Hematopoietic multipotent progenitor cell (in vitro differentiated cells): ENCODE measurements at places on chromosomes 13 and 19.

DNA sequence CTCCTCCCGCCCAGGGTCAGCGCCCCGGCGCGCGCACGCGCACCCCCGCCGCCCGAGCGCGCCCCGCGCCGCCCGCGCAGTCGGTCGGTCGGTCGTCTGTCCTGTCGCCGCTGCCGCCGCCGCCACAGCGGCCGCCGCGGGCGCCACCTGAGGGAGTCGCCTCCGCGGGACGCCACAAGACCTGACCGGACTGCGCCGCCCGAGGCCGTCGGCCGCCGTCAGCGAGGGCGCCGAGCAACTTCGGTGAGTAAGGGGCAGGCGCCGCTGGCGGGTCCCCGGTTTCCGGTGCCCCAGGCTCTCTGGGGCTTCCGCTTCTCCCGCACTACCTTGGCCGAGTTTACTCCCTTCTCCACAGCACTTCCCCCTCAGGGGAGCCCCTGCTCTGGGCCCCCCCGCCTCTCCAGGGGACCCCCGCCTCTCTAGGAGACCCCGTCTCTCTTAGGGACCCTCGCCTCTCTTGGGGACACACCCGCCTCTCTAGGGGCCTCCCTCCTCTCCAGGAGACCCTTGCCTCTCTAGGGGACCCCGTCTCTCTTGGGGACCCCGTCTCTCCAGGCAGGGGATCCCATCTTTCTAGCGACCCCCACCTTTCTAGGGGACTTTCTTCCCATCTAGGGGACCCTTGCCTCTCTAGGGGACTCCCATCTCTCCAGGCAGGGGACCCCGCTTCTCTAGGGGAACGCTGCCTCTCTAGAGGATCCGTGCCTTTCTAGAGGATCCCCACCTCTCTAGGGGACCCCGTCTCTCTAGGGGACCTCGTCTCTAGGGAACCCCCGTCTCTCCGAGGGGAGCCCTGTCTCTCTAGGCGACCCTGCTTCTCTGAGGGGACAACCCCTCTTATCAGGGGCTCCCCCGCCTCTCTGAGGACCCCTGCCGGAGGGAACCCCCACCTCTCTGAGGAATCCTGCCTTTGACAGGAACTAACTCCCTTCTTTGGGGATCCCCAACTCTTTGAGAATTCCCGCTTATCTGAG lies 19.3 kb upstream of the GATAD2A start:
- no peak for DNase-seq

DNA sequence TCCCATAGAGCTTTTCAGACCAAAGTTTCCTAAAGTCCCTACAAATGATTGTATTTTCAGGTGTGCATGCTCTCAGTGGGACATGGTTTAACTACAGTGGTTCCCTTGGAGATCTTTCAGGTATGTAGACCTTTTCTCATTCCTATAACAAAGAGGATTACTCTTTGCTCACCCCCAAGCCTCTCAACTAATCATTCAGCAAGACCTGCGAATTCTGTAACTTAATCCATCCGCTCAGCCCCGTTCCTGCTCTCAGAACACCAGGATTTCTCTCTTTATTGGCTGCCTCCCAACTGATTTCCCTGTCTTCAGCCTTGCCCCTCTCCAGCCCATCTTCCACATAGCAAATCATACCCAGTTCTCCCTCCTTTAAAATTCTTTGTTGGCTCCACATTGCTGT lies 253.6 kb downstream of the MTUS2 start:
- no peak for DNase-seq

- DNase-seq, result no peak
Measured at GRCh38 chr13:64925284-64925683, 2304.9 kb downstream of the PCDH9 start.

GRCh38 chr13:30787738-30788525 lies 52.6 kb downstream of the ALOX5AP start:
- DNase-seq, result no peak

- DNase-seq, result no peak
Measured at GRCh38 chr13:23323946-23324709, 109.4 kb downstream of the SACS start.

DNA sequence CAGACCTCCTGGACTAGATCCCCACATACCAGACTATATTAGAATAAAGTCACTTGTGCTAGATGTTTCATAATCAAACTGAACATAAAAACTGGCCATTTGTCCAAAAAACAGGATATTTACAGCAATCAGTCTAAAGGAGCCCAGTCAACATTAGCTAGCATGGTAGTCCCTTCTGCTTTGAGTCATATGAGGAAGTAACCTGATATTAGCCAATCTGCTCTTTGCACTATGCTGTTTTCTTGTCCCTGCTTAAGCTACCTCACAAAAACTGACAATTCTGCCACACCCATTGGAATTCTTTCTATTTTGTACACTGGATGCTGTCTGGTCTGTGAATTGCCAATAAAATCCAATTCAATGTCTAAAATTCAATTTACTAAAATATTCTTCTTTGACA lies 1824.2 kb downstream of the OLFM4 start:
- DNase-seq, result no peak

DNA sequence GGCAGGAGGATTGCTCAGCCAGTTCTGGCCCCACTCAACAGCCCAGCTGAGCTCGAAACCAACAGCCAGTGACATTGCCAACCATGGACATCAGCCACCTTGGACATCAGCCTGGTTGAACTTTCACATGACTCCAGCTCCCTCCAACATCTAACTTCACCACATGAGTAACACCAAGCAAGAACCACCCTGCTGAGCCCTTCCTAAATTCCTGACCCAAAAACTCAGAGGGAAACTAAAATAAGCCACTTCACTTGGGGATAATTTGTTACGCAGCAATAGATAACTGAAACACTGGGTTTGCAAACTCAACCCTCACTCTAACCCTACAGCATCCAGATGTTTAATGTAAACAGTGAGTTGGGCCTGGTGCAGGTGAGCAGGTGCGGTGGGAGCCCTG lies 10.7 kb upstream of the LRFN3 start:
- DNase-seq, result no peak

DNA sequence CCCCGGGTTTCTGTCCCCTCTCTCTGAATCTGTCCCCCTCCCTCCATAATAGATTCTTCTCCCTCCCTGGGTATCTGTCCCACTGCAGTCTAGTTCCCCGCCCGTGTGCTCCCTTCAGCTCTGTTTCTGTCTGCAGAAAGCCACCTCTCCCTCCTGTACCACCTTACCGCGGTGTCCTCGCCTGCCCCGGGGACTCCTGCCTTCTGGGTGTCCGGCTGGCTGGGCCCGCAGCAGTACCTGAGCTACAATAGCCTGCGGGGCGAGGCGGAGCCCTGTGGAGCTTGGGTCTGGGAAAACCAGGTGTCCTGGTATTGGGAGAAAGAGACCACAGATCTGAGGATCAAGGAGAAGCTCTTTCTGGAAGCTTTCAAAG lies 1.3 kb downstream of the FCGRT start:
- no peak for DNase-seq

DNA sequence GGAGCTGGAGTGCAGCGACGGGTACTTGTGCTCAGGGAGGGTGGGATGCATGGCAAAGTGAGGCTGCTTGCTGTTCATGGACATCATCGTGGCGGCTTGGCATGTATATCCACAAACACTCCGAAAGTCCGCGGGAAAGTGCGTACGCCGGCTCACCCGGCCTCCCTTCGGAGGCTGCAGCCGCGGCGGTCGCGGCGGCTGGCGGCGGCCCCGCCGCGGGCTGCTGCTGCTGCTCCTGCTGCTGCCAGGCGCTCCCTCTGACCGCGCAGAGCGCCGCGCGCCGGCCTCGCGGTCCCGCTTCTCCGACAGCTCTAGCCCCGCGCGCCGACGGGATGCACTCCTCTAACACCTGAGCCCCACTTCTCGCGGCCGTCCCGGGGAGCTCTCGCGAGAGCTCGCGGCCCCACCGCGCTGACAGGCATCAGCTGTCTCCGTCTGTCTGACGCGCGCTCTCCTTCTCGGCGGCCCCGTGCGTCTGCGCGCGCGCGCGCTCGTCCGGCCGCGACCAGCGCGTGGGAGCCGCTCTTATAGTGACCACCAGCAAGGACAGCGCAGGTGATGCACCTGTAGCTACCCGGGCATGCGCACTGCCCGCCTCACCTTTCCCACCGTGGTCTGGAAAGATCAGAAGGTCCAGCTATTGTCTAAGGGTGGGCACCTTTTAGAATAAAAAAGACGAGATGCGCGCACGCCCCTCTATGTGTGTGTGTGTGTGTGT lies at the start of gene POU4F1:
POU4F1 (minus strand) TSS at position 313 of the 718 bp plus-strand sequence; CDS start at position 87, 226 bp downstream.
- peak; percentile 57 for DNase-seq

- peak; percentile 63 for DNase-seq
Measured at GRCh38 chr13:40682449-40683240, 16.2 kb upstream of the FOXO1 start.

DNA sequence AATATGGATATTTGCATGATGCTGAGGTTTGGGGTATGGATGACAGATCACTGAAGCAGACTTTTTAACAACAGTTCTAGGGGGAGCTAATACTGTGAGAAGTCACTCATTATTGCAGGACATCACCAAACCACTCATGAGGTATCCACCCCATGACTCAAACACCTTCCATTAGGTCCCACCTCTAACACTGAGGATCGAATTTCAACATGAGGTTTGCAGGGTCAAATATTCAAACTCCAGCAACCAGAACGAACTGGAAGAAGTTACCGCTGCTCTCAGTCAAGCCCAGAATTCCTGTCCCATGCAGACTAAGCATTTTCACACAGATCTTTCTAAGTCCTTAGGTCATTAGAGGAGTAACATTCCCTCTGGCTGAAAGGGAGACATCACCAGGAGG lies 758.9 kb downstream of the UQCRFS1 start:
- no peak for DNase-seq

- DNase-seq, result no peak
Measured at GRCh38 chr13:106505295-106505694, 30.2 kb downstream of the EFNB2 start.

DNA sequence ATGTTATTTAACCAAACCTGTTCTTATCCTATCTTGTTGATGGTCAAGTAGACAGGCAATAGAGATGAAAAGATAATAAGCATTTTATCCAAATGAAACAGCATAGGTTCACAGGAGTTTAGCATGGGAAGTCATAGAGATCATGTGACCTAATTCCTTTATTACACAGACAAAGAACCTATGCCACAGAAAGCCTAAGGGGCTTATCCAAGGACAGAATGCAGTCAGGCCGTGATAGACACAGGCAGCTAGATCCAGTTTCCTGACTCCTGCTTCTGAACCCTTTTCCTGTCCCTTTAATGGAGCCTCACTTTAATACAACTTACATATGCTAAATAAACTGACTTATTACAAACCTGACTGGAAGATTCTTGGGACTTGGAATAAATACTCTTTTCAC lies 532.1 kb downstream of the IRS2 start:
- no peak for DNase-seq

GRCh38 chr13:99894840-99895443 lies 76.6 kb downstream of the ZIC5 start:
- no peak for DNase-seq

GRCh38 chr19:57192077-57192420 lies 749 bp downstream of the ZNF264 start:
- DNase-seq, result no peak

- peak; percentile 5 for DNase-seq
Measured at GRCh38 chr19:42352301-42353259, 27.1 kb downstream of the MEGF8 start.

- no peak for DNase-seq
Measured at GRCh38 chr13:106522112-106522705, 13.3 kb downstream of the EFNB2 start.
